ENCODE measurements at places on chromosomes 16 and 17.

DNA sequence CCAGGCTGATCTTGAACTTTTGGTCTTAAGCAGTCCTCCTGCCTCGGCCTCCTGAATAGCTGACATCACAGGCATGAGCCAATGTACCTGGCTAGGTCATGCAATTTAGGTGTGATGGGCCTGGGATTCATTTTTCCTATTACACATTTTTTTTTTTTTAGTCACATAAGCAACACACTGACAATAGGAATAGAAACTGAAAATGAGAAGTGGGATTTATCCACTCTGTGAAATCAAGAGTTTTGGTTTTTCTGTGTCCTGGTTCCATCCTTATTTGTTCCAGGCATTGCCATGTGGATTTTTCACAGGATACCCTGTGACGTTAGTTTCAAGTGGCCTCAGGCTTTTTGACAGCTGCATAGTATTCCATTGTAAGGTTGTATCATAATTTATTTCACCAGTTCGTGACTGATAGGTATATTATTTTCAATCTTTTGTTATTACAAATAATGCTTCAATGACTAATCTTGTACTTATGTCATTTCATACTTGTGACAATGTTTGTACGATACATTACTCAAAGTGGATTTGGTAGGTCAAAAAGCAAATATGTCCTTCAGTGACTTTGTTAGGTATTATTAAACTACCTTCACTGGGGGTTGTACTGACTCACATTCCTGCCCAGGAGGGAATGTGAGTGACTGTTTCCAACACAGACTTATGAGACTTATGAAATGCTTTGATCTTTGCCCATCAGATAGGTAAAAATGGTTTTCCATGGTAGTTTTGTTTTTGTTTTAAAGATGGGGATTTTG is 10.6 kb downstream of the ADCY7 start:
- DNase-seq: no peak

DNA sequence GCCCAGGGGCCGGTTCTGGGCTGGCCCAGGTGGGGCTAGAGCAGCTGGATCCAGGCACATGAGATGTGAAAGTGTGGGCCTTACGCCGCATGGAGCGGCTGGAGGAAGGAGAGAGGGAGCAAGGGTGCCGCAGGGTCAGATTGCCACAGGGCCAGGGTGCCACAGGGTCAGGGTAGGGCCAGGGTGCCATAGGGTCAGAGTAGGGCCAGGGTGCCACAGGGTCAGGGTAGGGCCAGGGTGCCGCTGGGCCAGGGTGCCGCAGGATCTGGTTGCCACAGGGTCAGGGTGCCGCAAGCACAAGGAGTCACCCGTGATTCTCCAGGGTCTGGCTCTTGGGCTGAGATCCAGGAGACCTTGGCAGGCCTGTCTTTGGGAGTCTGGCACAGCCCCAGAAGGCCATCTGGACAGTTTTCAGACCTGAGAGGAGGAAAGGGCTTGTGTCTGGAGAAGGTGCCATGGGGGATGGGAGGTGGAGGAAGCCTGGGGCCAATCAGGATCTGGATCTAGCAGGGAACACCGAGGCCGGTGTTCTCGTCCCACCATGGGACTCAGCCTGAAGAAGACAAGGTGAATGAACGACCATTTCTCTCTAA is 13.1 kb upstream of the LASP1NB start:
- DNase-seq: no peak

GRCh38 chr16:86307514-86307903 is 202.8 kb upstream of the FOXF1 start:
- no peak for DNase-seq

DNA sequence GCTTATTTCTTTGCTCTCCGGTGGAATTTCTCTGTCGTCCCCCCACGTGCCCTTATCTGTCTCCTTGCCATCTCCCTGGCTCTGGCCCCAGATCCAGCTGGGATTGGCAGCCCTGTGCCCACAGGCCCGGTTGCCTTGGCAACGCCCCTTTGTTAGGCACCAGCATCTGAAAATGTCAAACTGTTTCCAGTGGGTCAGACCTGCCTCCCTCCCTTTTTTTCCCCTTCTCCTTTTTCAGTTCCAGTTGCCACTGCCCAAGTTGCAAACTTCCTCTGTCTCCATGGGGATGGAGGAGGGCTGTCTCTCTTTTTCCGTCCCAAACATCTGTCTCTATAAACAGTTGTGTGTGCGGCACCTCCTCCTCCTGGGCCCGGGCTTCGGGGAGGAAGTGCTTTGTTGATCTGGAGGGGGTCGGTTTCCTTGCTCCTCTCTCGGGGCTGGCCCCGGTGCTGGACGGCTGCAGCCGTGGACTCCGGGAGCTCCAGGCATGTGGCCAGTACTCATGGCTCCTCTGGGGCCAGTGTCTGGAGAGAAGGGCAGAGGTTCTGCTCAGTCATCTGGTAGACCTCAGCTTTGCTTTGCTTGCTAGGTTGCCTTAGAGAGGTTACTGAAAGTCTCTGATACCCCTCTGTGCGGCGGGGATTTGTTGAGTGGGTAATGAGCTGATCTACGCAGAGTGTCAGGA is 35.3 kb downstream of the SOCS3 start:
- peak; percentile 63 for DNase-seq

GRCh38 chr16:87585442-87586200 is 16.7 kb upstream of the JPH3 start:
- DNase-seq: no peak

DNA sequence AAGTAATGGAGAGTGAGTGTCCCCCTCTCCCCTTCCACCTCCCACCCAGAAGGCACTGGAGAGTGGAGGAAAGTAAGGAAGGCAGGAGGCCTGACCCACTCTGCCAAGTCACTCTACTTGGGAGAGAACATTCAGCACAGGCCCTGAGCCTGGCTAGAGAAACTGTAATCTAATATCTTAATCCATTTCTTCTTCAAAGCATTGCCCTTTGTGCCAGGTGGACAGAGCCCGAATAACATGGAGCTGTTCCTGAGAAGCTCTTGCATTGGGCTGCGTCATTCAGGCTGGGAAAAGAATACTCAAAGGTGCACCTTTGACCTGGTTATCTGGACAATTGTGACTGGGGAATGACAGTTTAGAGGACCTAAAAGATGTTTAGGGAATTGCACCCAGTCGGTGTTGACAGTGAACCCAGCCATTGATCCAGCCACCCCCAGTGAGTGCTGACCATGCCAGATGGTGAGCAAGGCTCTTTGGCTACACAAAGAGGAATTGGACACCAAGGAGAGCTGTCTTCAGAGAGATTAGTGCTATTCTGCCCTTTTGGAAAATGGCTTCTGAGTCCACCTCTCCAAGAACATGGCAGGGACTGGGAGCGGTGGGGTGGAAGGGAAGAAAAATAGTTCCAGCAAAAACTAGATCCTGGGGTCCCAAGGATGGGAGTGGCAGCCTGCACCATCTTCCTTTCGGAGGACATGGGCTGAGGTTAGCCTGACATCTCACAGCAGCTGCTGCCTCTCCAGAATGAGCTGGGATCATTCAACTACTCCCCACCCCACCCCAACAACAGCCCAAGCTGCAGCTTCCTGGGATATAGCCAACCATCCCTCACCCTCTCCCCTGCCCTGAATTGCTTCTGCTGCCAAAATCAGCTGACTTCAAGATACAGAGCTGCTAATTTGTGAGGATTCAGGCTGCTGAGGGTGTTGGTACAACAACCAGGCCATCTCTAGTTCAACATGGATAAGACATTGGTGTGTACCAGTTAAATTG is 11.6 kb upstream of the NOG start:
- no peak for DNase-seq

DNA sequence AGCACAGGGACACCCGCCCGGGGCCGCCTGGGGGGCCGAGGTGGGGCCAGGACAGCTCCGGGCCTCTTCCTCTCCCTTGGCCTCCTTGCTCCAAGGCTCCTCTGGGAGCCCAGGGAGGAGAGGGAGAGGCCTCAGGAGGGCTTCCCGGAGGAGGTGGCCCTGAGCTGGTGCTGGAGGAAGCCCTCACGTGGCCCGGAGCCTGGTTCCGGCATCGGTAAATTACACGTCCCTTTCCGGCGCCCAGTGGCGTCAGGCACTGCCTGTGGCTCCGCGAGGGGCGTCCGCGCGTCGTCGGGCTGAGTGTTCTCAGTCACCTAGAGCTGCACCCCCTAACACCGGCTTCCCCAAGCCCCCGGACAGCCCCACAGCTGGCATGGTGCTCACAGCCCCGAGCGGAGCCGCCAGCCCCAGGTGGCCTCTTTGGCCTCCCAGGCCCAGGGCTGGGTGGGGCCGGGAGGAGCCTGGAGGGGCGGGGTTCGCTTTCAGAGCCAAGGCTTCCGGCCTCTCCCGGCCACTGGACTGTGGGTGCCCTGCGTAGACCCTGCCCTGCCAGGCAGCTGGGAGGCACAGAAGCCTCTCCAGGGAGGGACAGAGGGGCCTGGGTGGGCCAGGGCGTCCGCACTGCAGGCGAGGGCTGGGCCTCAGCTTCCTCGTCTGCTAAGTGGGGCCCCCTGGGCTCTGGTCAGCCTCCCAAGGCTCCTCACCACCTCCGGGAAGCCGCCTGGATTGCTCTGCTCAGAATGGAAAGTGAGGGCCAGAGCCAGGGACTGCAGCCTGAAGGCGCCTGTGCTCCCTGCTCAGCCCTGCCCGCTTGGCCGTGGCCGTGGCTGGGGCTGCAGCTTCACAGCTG is 27.9 kb upstream of the SSTR5 start:
- DNase-seq: no peak

GRCh38 chr17:19313066-19313745 is 49.3 kb downstream of the B9D1 start:
- no peak for DNase-seq

- DNase-seq: no peak
Measured at GRCh38 chr17:44260296-44260695, 7.6 kb downstream of the SLC4A1 start.

DNA sequence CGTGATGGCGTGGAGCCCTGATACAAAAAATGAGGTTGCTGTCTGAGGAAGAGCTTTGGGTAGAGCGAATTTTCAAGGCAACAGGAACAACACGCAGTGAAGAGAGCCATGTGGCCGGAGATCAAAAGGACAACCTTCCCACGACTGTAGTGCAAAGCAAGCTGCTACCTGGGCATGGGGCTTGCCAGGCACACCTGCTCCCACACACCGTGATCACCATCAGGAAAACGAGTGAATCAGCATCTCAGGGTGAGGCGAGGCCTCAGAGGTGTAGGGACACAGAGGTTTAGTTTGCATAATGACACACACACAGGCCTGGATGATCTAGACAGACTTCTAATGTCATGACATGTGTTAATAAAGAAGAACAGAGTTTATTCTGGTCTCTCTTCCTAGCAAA is 65.7 kb downstream of the PARN start:
- DNase-seq: no peak

DNA sequence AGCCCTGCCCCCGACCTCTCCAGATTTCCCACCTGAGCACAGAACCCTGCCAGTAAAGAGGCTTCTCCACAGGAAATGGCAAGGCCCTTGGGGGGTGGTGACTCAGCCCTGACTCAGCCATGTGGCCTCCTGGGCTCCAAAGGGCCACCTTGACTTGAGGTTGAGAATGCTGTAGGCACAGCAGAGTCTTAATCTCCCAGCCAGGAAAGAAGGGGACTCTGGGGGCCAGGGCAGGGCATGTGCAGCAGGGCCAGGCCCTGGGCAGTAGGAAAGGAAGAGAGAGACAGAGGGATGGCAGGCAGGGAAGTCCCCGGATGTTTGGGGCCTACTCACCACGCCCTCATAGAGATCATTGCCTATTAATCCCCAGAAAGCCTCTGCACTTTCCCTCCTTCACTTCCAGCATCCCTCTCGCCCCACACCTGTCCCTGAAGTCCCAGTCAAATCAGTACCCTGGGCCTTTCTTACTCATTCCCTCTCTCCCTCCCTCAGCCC is 4.8 kb upstream of the ITGA3 start:
- DNase-seq: peak; percentile 88

GRCh38 chr17:76077584-76078110 is 1.3 kb upstream of the ZACN start:
- DNase-seq: peak; percentile 31

- DNase-seq: no peak
Measured at GRCh38 chr17:50856431-50856830, 9.7 kb downstream of the TOB1 start.

DNA sequence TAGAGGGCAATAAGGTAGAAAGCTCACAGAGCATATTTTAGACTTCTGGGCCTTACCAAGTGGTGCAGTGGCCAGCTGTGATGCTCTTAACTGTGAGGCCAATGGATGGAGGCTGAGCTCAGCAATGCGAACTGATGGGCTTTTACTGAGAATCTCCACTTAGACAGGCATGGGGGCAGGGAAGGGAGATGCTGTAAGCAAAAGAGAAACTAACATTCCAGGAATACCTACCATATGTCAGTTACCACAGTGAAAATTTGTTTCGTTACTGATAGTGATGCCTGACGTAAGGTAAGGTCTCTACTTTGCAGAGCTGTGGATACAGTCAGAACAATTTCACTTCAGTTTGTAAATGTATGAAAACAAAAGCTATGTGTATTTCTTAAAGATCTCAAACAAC is 250.6 kb upstream of the ZFHX3 start:
- DNase-seq: peak; percentile 66

DNA sequence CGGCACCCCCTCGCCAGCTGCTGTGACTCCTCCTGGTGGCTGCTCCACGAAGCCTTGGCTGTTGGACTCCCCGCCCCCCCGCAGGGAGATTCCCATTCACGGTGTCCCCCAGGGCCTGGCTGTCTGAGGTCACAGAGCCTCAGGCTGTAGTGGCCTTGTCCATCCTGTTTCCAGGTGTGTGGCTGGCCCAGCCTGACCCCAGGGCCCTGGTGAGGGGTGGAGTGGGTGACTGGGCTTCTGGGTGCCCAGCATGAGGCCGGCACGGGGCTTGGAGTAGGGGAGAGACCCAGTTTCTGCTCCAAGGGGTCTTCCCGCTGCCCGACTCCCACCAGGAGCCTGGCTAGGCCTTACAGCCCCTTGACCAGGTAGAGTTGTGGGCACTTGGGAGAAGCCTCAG is 10.4 kb downstream of the PRSS27 start:
- DNase-seq: no peak

DNA sequence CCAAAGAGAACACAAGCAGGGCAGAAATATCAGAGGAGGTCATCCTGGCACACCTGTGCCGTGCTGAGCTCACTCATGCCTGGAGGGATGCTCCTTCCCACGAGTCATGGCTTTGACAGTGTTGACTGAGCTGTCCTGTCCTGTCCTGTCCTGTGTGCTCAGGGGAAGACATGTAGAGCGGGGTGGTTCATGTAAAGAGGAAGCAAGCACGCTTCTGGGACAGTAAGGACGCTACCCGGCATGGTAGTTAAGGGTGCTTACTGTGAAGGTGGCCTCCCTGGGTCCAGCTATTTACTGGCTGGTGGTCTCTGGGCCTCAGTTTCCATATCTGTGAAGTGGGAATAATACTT is 398 bp downstream of the LGALS9 start:
- DNase-seq: no peak

GRCh38 chr16:59339871-59340270 is 605.8 kb upstream of the GOT2 start:
- no peak for DNase-seq

- no peak for DNase-seq
Measured at GRCh38 chr16:72836181-72836580, 211.7 kb downstream of the ZFHX3 start.

- peak; percentile 27 for DNase-seq
Measured at GRCh38 chr17:2776589-2777241, 19.5 kb upstream of the RAP1GAP2 start.

GRCh38 chr17:75370286-75370915 is 35.1 kb downstream of the GRB2 start:
- DNase-seq: no peak

Data from urothelium cell line (cell line).